ENCODE measurements at places on chromosomes 2 and 18. TPM values are rescaled to one million over a fixed set of nuclear protein-coding genes. Genes with fewer than 3 reads are reported as not detected.

Gene ABCB11
- 0.37 TPM for total RNA-seq

Gene MARCO
- 20.3 TPM for total RNA-seq

Gene MATN3
- 3.6 TPM for total RNA-seq

Gene PUM2
- total RNA-seq: 72.5 TPM

Gene SERPINB10
- 0.63 TPM for total RNA-seq

Gene TRPM8
- not detected for total RNA-seq

Gene UCN
- 0.34 TPM for total RNA-seq

Gene RSAD2
- total RNA-seq: 13.2 TPM

Gene NFU1
- 32.2 TPM for total RNA-seq

DNA sequence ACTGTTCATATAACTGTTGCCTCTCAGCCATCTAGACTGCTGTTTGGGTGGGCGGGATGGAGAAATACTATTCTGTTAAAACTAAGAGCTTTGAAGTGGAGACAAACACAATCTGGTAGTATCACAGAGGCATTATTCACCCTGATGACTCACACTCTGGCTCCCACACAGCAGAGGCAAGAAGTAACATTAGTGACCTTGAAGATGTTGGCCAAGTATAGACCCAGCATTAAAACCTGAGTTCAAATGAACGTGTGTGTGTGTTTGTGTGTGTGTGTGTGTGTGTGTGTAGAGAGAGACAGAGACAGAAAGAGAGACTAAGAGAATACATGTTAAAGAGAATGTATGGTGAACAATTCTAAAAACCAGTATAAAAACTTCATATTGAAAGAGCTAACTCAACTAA, 22.5 kb upstream of the ACVR1 start:
- H3K4me1 ChIP-seq: no peaks in the 10 kb centered on the region
- no peaks in the 10 kb centered on the region for H3K27me3 ChIP-seq
- H3K4me3 ChIP-seq: no peak overlapping the region
- no peak for DNase-seq

DNA sequence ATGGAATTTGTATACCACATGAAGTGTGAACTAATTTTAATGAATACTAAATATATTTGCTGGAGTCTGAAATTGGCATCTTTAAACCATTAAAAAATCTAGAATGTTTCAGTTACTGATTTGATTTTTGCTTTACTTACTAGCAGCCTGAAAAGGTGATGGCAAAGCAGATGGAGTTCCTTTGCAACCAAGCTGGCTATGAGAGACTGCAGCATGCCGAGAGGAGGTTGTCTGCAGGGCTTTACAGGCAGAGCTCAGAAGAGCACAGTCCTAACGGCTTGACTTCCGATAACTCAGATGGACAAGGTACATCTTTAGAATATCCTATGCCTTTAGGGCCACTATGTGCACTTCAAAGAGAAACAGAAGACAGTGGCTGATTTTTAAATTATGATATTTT, 36.5 kb downstream of the NAB1 start:
- peaks cover 3% of the 10 kb centered on the region for H3K4me1 ChIP-seq
- no peaks in the 10 kb centered on the region for H3K27me3 ChIP-seq
- DNase-seq: no peak
- H3K36me3 ChIP-seq: peaks cover 13% of the 10 kb centered on the region

DNA sequence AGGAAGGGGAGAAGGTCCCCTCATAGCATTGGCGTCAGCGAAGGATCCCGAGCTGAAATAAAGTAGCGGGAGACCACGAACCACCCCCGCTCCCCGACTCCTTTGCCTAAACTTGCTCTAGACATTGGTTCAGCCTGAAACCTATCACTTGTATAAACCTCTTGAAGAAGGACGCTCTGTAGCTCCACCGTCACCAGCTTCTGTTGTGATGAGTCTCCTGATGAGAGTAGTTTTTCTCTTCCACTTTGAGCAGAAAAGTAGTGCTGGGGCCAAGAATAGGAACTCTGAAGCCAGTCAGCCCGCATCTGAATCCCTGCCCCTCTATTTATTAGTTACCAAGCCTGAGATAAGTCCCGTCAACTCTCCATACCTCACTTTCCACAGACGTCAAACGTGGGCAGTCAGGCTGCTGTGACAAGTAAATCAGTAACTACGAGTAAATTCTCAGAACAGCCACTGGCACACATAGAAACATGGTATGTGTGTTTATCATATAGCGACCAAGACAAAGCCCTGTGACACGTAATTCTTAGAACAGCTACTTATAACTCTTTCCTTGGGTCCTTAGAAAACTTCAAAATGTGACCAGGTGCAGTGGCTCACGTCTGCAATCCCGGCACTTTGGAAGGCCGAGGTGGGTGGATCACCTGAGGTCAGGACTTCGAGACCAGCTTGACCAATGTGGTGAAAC, 61.7 kb downstream of the CD226 start:
- H3K27ac ChIP-seq: no peak overlapping the region
- peaks cover 2% of the 10 kb centered on the region for H3K4me1 ChIP-seq
- H3K27me3 ChIP-seq: no peaks in the 10 kb centered on the region

- peaks cover 15% of the 10 kb centered on the region for H3K36me3 ChIP-seq
- DNase-seq: no peak
- H3K4me3 ChIP-seq: no peak overlapping the region
- peak overlapping the region; percentile 40 for H3K27ac ChIP-seq
- H3K27me3 ChIP-seq: no peaks in the 10 kb centered on the region
These were observed 118.2 kb downstream of the ZNF516 start for GRCh38 chr18:76376668-76377358.

GRCh38 chr2:61018318-61018755, 282 bp upstream of the PUS10 start:
- no peaks in the 10 kb centered on the region for H3K27me3 ChIP-seq
- no peak for DNase-seq
- peaks cover 6% of the 10 kb centered on the region for H3K4me1 ChIP-seq
- peak overlapping the region; percentile 90 for H3K27ac ChIP-seq
- H3K36me3 ChIP-seq: peaks cover 6% of the 10 kb centered on the region
- H3K4me3 ChIP-seq: peak overlapping the region; percentile 91

DNA sequence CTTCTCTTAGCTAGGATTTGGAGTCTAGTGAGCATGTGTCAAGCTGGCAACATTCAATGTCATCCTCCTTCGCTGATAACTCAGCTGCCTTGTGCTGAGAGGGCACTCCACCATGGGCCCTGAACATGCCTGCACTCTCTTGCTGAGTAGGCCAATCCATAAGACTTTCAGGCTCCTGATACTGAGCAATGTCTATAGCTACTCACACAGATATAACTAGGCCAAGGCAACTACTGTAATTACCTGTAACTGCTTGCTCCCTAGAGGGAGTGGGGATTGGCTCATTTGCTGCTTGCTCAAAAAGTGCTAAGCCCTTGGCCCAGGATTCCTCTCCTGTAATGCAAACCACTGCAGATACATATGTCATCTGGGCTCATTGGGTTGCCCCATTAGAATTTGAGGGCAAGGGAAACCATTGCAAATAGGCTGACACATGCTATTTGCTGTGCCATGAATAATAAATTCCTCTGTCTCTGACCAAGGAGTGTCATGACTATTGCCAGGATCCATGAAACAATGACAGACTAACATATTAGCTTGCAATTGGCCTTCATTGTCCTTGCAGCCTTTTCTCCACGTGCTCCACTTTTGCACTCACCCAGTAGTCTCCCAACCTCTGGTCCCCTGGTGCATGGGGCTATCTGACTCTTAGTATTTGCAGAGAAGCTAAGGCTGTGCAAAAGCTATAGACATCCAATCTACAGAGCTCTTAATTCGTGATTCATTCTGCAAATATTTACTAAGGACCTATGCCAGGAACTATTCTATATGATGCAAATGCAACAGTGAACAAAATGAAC, 36.9 kb upstream of the BMPR2 start:
- H3K4me3 ChIP-seq: no peak overlapping the region
- no peak overlapping the region for H3K27ac ChIP-seq
- no peaks in the 10 kb centered on the region for H3K36me3 ChIP-seq
- DNase-seq: no peak
- no peaks in the 10 kb centered on the region for H3K27me3 ChIP-seq

DNA sequence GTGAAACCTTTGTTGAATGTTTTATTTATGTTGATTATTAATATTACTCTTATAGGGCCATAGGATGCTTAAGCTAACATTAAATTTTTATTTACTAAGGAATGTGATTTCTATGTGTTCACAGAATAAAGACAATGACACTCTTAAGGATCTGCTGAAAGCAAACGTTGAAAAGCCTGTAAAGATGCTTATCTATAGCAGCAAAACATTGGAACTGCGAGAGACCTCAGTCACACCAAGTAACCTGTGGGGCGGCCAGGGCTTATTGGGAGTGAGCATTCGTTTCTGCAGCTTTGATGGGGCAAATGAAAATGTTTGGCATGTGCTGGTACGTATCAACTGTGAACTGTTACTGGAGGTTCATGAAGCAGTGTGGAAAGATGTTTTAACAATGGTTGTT, 20.4 kb downstream of the GORASP2 start:
- peaks cover 19% of the 10 kb centered on the region for H3K36me3 ChIP-seq
- H3K27ac ChIP-seq: no peak overlapping the region
- H3K4me3 ChIP-seq: no peak overlapping the region
- no peaks in the 10 kb centered on the region for H3K4me1 ChIP-seq

- peaks cover 3% of the 10 kb centered on the region for H3K36me3 ChIP-seq
- H3K27ac ChIP-seq: peak overlapping the region; percentile 90
- peaks cover 10% of the 10 kb centered on the region for H3K4me1 ChIP-seq
- DNase-seq: no peak
These were observed 763 bp upstream of the OLA1 start for GRCh38 chr2:174248998-174249592.

DNA sequence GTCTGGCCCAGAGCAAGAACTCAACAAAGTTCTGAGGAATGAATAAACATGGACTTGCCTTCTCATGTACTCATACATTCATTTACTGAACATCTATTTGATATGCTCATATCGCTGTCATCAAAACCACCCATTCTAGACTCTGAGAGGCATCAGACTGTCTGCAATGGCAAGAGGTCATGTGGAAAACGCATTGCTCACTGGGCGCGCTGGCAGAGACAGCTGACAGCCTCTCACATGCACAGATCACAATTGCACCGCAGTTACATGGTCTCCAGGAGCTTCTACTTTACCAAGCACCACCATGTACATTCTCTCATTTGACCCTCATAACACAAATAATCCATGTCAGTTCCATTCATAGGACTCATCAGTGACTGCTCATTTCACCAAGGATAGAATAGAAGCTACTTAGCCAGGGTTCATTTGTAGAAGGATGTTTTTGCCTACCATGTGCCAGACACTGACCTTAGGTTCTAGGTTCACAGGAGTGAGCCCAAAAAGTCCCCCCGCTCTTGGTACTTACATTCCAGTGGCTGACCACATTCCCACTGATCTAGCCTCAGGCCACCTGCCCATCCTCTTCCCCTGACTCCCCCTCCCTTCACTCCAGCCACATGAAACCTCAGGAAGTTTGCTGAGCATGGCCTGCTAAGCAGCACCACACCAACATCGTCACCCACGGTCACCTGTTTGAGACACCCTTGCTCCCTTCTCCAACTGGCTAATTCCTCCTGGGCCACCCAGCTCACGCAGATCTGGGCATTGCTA, 6.1 kb downstream of the FAM124B start:
- H3K27me3 ChIP-seq: no peaks in the 10 kb centered on the region
- H3K36me3 ChIP-seq: no peaks in the 10 kb centered on the region
- H3K4me1 ChIP-seq: no peaks in the 10 kb centered on the region
- no peak for DNase-seq

GRCh38 chr18:64245126-64245861, 96.4 kb upstream of the LINC00305 start:
- no peak overlapping the region for H3K4me3 ChIP-seq
- no peaks in the 10 kb centered on the region for H3K4me1 ChIP-seq
- H3K27ac ChIP-seq: no peak overlapping the region
- H3K27me3 ChIP-seq: no peaks in the 10 kb centered on the region

- peak overlapping the region; percentile 5 for H3K27ac ChIP-seq
- H3K4me1 ChIP-seq: peaks cover 10% of the 10 kb centered on the region
- peak; percentile 93 for DNase-seq
- H3K27me3 ChIP-seq: no peaks in the 10 kb centered on the region
- H3K4me3 ChIP-seq: no peak overlapping the region
These were observed 34.4 kb downstream of the CENPO start for GRCh38 chr2:24827321-24828237.

DNA sequence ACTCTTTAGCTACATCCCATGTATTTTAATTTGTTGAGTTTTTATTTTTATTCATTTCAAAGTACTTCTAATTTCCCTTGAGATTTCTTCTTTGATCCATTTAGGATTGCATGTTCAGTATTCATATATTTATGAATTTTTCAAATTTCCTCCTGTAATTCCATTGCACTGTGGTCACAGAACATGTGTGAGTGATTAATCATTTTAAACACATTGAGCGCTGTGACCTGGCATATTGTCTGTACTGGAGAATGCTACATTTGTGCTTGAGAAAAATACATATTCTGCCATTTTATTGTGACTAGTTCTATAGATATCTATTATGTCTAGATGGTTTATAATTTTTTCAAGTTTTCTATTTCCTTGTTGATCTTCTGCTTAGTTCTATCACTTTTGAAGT, 353.7 kb downstream of the RAD51AP2 start:
- no peak for DNase-seq
- no peak overlapping the region for H3K27ac ChIP-seq
- H3K4me1 ChIP-seq: no peaks in the 10 kb centered on the region
- H3K36me3 ChIP-seq: no peaks in the 10 kb centered on the region
- no peak overlapping the region for H3K4me3 ChIP-seq
- H3K27me3 ChIP-seq: no peaks in the 10 kb centered on the region

DNA sequence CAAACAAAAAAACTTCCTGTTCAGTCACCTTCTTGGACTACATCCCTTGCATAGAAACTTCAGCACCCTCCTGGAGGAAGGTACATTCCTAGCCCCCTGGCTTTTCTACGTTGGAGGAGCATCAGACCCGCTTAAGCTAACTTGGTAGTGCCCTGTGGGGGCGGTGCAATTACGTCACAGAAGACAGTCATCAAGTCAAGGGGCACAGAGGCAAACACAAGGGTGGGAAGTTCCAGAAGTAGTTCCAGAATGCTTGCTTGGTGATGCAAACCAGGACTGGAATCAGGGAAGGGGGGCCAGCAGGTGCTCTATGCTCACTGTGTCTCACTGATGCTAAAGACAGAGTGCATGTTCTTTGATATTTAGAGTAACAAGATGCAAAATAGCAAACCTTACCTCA, 15.2 kb upstream of the AGFG1 start:
- H3K4me3 ChIP-seq: no peak overlapping the region
- no peak overlapping the region for H3K27ac ChIP-seq
- no peak for DNase-seq

Measured in lung (tissue), 17 donors.